ENCODE measurements at places on chromosomes 3 and 15.

GRCh38 chr3:186220911-186221645 lies 112.2 kb upstream of the ETV5 start:
- DNase-seq, result no peak

DNA sequence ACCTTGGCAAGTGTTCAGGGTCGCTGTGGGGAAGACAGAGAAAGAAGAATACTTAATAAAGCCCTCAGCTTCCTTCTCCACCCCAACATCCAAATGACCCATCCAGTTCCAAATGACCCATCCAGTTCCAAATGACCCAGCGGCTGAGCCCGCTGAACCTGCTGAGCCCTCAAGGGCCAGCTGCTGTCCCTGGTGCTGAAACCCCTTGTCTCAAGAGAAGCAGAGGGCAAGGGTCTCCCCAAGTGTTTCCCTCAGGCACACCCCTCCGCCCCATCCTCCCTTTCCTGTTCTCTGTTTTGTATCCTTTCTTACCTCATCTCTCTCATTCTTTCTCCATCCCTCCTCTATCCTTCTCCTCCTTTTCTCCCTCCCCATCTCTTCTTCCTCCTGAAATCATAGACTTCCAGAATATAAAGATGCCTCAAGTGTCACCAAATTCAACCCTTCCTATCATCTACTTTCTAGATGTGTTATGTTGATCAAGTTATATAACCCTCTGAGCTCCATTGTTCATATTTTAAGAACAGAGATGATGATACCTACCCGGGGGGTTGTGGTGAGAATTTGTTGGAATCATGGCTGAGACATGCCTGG lies 29.0 kb downstream of the CCDC33 start:
- no peak for DNase-seq

- no peak for DNase-seq
Observed at GRCh38 chr15:99455789-99456160, 110.0 kb upstream of the MEF2A start.

DNA sequence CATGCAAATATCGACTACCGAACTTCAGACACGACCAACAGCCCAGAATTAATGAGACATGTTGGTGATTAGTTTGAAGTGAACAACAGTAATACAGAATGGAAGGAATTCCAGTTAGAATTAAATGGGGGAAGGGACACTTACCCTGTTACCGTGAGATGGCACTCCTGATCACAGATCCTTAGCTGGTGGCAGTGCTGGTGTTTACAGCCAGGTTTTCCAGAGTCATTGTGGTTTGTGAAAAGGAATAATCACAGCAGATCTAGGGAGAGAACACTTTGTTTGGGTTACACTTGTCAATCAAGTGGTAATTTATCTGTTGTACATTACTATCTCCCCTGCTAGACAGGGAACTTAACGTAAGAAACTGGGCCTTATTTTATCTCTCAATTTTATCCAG lies 217.4 kb downstream of the ADAMTS9 start:
- DNase-seq, result no peak

DNA sequence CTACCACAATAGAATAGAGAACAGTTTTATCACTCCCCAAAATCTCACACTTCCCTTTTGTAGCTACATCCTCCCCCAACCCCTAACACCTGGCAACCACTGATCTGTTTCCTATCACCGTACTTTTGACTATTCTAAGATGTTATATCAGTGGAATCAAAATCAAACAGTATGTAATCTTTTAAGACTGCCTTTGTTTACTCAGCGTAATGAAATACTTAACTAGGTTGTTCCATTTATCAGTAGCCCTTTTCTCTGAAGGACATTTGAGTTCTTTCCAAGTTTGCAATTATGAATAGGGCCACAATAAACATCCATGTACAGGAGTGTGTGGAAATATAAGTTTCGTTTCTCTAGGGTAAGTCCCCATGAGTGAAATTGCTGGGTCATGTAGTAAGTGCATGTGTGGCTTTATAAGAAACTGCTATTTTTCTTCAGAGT lies 372.3 kb downstream of the SV2B start:
- no peak for DNase-seq

- no peak for DNase-seq
Observed at GRCh38 chr3:180808823-180809575, 103.5 kb upstream of the FXR1 start.

- no peak for DNase-seq
Observed at GRCh38 chr3:115623044-115623868, at the start of gene GAP43. Gene GAP43, plus strand, starts transcription at chr3:115623510. Its CDS starts 180 bp downstream, at chr3:115623690.

DNA sequence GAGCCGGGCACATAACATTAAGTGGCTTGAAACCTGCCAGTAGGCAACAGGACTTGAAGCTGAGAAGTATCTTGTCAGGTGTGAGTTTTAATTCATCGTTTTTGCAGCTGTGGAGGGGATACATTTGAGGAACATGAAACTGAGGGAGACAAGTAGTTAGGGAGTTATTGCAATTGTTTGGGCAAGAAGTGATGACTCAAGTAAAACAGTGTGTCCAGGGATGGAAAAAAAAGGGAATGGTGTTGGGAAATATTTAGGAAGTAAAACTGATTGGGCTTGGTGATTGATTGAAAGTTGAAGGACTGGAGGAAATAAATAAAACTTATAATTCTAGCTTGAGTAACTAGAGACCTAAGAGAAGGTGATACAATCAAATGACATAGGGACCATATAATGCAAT lies 85.5 kb downstream of the NCEH1 start:
- DNase-seq, result no peak

DNA sequence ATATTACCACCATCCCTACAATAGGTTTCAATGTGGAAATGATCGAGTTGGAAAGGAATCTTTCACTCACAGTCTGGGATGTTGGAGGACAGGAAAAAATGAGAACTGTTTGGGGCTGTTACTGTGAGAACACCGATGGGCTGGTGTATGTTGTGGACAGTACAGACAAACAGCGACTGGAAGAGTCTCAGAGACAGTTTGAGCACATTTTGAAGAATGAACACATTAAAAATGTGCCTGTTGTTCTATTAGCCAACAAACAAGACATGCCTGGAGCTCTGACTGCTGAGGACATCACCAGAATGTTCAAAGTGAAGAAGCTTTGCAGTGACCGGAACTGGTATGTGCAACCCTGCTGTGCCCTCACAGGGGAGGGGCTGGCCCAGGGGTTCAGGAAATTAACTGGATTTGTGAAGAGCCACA lies 510 bp downstream of the ARL14 start:
- DNase-seq, result no peak

GRCh38 chr15:37007301-37007700 lies 93.0 kb downstream of the MEIS2 start:
- DNase-seq, result no peak

DNA sequence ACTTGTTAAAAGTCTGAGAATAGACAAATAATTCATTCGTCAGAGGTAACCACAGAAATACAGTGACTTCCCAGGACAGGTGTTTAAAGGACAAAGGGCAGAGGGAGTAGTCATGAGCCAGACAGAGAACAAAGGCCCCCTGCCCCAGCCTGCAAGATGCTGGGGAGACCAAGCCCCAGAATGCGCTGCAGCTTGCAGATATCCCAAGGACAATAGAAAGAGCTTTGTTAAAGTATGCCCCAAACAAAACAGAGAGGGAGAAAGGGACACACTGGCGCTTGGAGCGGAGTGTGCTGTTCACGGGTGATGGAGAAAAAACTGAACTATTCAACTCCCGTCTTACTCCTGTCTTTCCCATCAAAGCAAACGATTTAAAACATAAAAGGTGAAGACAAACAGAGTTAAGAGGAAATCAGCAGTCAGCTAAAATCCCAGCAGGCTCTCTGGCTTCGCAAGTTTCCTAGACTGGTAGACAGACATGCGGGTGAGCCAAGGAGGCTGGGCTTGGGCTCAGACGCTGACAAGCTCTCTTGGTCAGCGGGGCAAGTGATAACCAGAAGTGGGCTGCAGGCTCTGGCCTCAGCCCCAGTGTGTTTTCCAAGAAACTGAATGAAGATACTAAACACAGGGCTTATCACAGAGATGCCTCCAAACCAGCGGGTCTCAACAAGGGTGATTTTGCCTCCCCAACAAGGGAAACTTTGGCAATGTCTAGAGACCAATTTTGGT lies 130.1 kb downstream of the UACA start:
- DNase-seq, result no peak

DNA sequence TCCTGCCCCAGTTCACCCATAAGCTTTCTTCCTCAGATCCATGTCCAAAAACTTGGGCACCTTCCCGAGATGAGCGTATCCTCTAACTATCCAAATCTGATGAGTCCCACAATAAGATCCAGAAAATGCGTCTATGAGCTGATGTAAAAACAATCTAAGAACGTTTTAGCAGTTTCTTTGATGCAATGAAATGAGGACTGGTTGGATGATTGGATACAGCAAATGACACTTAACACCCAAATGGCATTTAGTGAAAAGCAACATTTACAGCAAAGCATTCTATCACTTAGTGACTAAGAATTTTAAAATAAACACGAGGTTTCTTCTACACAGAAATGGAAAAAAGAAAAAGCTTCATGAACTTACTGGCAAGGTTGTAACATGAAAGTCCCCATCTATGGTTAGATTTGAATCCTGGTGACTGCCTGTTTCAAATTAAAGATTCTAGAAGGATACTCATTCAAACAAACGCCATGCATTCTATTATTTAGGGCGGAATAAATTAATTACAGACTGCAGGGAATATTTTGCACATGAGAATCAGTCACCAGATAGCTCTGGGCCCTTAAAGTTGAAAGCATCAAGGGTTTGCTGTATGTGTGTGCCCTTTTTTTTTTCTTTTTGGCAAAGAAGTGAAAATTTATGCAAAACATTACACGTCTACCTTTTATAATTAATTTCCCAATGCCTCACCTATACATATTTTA lies 598.6 kb downstream of the FOXP1 start:
- DNase-seq, result no peak

- no peak for DNase-seq
Observed at GRCh38 chr3:98772022-98772421, 8.9 kb downstream of the ST3GAL6 start.

GRCh38 chr3:42799376-42799775 lies 4.9 kb downstream of the HIGD1A start:
- DNase-seq, result no peak

- DNase-seq, result no peak
Observed at GRCh38 chr3:112302881-112303763, 9.1 kb upstream of the SLC9C1 start.

DNA sequence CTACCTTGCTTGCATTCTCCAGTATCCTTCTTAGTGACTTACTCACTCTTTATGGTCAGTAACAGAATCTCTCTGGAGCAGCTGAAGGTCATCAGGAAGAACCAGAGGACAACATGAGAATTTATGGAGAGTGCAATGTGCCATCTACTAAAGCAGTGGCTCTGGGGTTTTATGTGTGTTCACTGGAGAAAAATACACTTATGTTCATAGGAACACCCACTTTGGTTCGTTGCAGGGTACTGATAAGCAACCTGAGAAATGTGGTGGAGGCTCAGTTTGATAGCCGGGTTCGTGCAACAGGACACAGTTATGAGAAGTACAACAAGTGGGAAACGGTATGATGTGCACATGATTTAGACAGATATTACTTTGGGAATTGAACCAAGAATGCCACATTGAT lies 12.8 kb downstream of the CPB1 start:
- DNase-seq, result no peak

DNA sequence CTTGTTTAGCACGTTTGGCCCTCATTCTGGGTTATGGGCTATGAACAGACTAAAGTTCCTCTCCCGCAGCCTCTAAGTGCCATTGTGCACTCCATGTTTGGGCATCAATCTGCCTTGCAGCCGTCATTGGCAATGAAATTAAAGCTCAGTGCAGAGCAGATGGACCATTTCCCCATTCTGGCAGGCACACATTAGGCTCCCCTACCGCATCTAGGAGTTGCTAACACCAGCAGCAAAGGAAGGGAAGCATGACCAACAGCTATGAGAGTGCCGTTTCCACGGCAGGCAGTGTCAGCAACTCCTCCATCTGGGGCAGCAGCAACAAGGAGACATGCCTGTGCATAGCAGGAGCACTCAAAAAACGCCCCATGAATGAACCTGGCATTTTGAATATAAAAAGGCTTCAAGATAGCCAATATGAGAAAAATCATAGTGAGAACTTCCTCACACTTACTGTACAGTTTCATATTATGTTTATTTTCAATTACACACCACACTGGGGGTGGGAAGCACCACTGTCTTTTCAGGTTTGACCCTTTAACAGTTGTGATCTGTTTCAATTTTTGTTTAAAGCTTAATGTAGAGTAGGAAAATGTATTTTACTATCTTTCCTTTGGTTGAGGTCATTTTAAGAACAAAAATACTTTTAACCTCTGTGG lies 218.7 kb downstream of the KCNMB2 start:
- no peak for DNase-seq

DNA sequence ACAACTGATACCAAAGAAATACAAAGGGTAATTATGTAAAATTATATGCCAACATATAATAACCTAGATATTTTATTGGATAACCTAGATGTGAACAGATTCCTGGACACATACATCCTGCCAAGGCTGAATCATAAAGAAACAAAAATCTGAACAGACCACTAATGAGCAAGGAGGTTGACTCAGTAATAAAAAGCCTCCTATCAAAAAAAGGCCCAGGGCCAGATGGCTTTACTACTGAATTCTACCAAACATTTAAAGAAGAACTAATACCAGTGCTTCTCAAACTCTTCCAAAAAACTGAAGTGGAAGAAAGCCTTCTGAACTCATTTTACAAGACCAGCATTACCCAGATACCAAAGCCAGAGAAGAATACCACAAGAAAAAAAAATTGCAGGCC lies 32.4 kb downstream of the THBS1 start:
- no peak for DNase-seq

GRCh38 chr3:10004960-10005564 lies 18.4 kb upstream of the EMC3 start:
- DNase-seq, result no peak

GRCh38 chr3:52570076-52570475 lies 33.7 kb downstream of the UQCC5 start:
- DNase-seq, result no peak

DNA sequence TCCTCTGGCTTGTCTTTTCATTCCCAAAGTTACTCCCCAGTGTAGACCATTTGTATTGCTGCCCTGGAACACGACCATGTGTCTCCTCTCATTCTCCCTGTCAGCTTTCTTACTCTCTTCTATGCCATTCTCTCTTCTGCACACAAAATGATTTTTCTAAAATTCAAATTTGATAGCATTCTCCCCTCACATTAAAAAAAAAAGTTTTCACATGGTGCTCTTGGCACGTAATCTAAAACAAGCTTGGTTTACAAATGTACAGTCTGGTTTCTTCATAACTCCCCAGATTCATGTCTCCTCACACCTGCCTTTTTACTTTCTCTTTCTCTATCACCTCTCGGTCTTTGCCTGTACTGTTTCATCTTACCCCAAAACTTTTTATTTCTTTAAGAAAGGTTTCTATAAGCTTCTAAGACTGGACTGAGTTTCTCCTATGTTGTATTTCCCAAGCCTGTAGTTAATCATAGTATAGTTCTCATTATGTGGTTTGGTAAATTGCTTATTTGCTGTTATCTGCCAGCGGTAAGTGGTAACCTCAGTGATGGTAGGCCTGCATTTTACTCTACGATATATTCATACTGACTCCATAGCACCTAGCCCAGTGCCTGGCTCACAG lies 31.2 kb downstream of the BCHE start:
- DNase-seq, result no peak
